ENCODE measurements at places on chromosomes 7 and 10.

DNA sequence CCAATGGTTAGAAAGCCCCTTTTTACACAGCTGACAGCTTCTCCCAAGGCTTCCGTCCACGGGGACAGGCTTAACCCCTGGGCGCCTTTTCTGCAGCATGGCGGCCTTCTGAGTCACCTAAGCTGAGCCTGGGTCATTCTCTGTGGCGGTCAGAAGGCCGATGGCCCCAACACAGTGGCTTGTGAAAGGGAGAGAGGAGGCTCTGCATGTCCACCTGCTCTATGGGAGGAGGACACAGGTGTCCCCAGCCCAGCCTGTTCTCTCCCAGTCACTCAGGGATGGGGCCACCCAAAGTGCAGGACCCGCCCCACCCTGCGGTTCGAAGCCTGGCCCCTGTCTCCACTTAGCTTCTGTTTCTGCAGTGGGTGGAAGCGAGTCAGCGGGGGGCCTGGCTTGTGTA lies 20.4 kb upstream of the TTYH3 start:
- DNase-seq, result no peak

DNA sequence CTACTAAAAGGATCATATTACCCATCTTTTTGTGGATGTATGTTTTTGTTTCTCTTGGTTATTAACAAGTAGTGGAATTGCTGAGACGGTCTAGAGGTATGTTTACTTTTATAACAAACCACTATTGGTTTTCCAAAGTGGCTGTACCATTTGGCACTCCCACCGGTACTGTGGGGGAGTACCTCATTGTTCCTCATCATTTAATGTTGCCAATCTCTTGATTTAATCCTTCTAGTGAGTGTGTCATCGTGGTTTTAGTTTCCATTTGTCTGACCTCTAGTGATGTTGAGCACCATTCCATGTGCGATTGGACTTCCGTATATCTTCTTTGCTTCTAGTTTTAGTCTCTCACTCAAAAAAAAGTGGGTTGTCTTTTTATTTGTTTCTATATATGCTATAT lies 50.4 kb downstream of the RBM33 start:
- DNase-seq, result no peak

DNA sequence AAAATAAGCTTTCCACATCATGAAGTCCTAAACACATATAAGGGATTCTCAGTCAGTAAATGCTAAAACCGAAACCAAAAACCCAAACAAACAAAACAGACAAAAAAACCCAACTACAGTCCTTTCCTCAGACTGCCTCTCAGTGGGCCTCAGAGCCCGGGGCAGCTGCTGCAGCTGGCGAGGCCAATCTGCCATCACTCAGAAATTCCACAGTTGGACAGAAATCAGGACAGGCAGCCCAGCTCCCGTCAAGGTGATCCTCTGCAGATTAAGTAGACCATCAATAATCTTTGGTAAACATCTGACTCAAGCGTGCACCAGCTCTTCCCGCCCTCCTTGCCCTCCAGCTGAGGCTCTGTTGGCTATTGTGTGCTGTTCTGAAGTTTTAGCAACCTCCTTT lies 142.2 kb downstream of the ATXN7L1 start:
- peak; percentile 65 for DNase-seq

DNA sequence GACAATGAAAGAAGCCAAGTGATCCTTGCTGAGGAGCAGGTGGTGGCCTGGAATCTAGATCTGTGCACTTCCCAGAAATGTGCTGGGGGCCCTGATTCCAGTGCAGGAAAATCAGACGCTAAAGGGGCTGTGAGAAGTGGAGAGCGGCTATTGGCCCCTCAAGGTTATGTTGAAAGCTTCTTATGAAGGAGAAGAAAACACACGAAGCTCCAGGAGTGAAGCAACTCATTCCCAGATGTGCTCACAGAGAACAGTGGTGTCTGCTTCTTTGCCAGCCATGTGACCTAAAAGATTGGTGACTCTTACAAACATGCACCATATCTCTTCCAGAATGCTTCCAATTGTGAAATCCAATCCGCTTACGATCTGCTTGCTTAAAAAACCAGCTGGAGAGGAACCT lies 679.3 kb upstream of the IGFBP3 start:
- no peak for DNase-seq

- no peak for DNase-seq
Observed at GRCh38 chr7:127530148-127530547, 55.2 kb downstream of the GCC1 start.

DNA sequence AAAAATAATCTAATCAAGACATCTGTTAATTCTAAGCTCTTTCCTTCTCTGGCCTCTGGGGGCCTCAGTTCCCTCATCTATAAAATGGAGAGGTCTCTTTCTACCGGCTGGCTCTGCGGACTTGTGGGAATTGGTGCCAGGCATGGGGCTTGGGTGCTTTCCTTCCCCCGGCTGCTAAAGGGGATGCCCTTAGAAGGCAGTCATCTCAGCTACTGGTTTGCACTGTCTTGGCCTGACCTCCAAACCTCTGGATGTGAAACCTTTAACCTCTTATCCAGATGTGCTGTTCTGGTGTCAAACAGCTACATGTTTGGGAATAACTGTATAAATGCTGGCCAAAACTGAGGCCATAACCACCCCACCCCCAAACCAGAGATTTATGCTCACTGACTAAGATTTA lies 320.0 kb downstream of the RPS24 start:
- no peak for DNase-seq

GRCh38 chr7:121510858-121511482 lies 114.9 kb upstream of the FAM3C start:
- peak; percentile 90 for DNase-seq

- DNase-seq, result no peak
Observed at GRCh38 chr10:50540069-50540825, 83.5 kb downstream of the SGMS1 start.

DNA sequence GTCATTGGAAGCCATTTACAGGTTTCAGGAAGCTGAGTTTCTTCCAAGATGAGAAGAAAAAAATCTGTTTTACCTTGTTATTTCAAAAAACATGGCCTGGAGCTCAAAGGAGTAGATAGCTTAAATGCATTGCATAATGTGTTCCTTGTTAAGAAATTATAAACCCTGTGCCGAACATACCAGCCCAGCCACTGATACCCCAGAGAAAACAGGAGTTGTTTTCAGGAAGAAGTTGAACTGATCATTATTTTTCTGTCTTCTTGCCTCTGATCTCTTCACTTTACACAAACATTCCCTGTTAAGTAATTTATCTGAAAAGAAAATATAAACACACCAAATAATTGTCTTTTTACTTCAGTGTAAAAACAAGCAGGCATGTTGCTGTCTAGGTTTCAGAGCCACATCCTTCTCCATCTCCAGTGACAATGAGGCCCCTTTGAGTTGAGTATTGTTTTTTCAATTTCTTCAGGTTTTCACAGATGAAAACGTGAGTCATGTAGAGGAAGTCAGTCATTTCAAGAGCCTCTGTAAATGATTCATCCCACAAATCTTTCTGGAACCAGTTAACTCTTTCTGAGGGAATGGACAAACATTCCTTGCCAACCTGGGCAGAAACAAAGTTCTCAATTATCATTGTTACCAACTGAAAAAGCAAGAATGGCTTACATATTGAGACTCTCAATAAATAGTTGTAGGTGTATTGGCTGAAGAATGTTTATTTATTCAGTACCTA lies 244.2 kb downstream of the IPMK start:
- no peak for DNase-seq

GRCh38 chr10:30182191-30183054 lies 123.0 kb upstream of the JCAD start:
- DNase-seq, result peak; percentile 98

- peak; percentile 67 for DNase-seq
Observed at GRCh38 chr7:151632750-151633515, 113.2 kb upstream of the RHEB start.

GRCh38 chr7:142847353-142847752 lies 7.5 kb upstream of the EPHB6 start:
- DNase-seq, result no peak

GRCh38 chr10:67788028-67788886 lies 49.7 kb downstream of the DNAJC12 start:
- peak; percentile 87 for DNase-seq

GRCh38 chr7:70487428-70487827 lies 644.5 kb upstream of the GALNT17 start:
- no peak for DNase-seq

GRCh38 chr7:149198161-149198816 lies 2.9 kb downstream of the ZNF282 start:
- DNase-seq, result no peak

DNA sequence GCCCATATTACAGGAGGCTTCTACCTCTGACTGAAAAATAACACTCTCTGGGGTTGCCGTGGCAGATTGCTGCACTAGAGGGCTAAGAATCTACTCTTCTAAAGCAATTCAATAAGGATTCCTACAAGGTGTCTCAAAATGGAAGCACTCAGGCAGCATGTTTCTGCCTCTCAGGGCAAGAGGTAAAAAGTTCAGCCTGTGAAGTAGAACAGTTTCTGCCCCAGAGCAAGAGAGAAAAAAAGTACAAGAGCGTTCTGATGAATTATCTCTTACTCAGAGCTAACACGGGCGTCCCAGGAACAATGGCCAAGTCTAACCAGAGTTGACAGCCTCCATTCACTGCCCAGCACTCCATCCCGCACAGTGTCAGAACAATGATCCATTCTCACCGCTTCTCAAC lies 71.3 kb upstream of the TES start:
- DNase-seq, result no peak

DNA sequence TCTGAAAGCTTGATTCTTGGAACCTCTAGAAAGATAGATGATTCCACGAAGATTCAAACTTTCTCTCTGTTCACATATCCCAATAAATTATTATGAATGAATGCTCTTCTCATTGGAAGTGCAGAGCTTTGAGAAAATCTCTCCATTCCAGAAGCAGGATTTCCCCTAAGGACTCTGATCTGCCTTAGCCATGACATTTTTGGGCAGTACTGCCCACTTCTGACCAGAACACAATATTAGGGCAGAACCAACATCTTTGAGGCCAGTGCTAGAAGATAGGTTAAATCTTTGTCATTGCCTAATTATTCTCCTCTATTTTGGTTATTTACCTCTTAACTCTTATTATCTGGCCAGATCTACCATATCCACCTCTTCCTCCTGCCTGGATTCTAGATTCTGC lies 49.9 kb downstream of the ARMC3 start:
- no peak for DNase-seq

DNA sequence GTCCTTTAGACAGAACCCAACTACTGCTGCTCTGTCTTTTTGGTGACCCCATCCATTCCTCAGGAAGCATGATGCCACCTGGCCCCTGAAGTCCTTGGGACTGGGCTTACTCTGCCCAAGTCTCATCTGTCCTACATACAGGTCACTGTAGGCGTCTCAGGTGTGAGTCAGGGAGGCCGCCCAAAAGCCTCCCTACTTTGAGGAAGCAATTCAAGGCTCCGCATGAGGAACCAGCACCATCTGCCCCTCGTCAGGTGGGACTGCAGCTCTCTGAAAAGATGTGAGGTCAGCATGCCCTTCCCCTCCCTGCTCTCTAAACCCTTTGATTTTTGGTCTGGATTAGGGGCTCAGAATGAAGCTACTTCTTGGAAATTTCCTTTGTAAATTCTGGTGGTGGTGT lies 354.8 kb downstream of the CXCL12 start:
- DNase-seq, result peak; percentile 74

- DNase-seq, result no peak
Observed at GRCh38 chr7:157073949-157074624, 63.6 kb upstream of the MNX1 start.

DNA sequence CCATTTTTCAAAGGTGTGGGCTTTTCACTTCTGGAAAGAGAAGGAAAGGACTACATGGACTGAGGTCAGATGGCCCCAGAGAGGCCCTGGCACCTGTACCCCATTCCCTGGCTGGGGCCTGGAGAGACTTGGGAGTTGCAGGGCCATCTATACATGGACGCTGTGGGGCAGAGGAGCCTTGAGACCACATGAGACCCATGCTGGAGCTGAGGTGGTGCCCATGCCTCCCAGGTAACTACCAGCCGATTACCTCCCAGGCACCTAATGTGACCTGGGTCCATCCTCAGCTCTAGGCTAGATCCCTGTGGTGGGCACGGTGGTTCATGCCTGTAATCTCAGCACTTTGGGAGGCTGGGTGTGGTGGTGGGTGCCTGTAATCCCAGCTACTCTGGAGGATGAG lies 81.3 kb downstream of the GPR26 start:
- no peak for DNase-seq

- DNase-seq, result no peak
Observed at GRCh38 chr7:4934419-4935025, 24.5 kb downstream of the MMD2 start.

- DNase-seq, result no peak
Observed at GRCh38 chr7:98105942-98106544, 619 bp upstream of the LMTK2 start.

DNA sequence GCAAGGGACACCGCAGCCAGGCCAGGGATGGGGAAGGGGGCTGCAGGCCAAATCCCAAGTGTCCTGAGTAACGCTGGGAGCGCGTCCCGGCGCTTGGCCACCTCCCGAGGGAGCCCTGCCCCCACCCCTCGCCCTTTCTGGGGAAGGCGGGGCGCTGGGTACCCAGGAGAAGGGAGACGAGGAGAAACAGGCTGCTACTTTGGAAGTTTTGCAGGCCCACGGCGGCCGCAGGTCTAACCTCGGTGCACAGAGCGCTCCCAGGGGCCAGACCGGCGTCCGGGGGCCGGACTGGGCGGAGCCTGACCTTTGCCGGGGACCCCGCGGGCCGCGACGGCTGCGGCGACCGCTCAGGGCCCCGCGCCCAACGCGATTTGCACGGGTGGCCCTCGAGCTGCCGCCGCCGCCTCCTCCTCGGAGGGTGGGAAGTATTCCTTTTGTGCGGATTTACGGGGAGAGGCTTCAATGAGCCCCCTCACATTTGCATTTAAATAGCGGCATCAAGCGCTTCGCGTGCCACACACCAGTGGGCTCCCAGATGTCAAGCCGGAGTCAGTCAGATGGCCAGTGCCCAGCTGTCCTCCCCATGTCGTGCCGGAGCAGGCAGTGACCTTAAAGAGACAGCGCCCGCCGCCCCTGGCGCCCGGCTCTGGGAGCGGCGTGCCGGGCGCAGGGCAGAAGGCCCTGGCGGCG lies 3.0 kb upstream of the EBF3 start:
- no peak for DNase-seq

DNA sequence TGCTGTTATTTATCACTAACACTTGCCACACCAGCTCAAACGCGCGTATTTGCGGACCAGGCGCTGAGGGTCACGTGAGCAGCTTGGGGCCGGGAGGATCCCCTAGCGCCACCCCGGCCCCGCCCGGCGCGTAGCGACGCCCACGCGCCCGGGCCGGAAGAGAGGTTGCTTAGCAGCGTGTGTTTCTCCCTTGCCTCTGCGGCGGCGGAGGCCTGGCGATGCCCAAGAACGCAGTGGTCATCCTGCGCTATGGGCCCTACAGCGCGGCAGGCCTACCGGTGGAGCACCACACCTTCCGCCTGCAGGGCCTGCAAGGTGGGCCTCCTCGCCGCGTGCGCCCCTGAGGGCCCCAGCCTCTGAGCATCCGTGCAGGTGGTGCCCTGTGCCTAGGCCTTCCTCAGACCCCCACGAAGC lies at the start of gene C10orf53:
TSS of gene C10orf53 (plus strand) at position 172 of the 414 bp plus-strand sequence. CDS start at position 219, 47 bp downstream.
- DNase-seq, result peak; percentile 87

- no peak for DNase-seq
Observed at GRCh38 chr10:6068422-6068821, 6.3 kb upstream of the IL2RA start.
